PC-3 (cell line): ENCODE measurements at places on chromosomes 2 and 18. TPM values are rescaled to one million over a fixed set of nuclear protein-coding genes. Genes with fewer than 3 reads are reported as not detected.

GRCh38 chr2:228575897-228576296, 394.4 kb upstream of the SPHKAP start:
- H3K4me3 ChIP-seq: no peak overlapping the region
- H3K4me1 ChIP-seq: no peaks in the 10 kb centered on the region
- no peaks in the 10 kb centered on the region for H3K27me3 ChIP-seq

DNA sequence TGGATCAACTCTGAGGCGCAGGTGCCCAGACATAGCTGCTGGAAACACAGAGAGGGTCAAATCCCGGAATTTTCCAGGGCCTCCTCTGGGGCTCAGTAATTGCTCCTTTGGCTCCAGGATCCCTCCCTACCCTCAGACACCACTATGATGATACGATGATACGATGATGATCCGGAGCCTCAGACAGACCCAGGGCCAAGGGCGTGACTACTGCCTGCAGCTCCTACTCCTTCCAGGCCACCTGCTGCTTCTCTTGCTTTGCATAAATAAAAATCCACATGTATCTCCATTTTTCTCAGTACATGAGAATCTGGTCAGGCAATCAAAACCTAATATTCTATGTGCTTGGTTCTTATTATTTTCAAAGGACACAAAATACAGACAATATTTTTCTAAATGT, 33.7 kb downstream of the MRPL35 start:
- H3K4me3 ChIP-seq: no peak overlapping the region
- H3K27me3 ChIP-seq: peaks cover 10% of the 10 kb centered on the region
- no peaks in the 10 kb centered on the region for H3K4me1 ChIP-seq
- DNase-seq: no peak
- H3K36me3 ChIP-seq: no peaks in the 10 kb centered on the region

DNA sequence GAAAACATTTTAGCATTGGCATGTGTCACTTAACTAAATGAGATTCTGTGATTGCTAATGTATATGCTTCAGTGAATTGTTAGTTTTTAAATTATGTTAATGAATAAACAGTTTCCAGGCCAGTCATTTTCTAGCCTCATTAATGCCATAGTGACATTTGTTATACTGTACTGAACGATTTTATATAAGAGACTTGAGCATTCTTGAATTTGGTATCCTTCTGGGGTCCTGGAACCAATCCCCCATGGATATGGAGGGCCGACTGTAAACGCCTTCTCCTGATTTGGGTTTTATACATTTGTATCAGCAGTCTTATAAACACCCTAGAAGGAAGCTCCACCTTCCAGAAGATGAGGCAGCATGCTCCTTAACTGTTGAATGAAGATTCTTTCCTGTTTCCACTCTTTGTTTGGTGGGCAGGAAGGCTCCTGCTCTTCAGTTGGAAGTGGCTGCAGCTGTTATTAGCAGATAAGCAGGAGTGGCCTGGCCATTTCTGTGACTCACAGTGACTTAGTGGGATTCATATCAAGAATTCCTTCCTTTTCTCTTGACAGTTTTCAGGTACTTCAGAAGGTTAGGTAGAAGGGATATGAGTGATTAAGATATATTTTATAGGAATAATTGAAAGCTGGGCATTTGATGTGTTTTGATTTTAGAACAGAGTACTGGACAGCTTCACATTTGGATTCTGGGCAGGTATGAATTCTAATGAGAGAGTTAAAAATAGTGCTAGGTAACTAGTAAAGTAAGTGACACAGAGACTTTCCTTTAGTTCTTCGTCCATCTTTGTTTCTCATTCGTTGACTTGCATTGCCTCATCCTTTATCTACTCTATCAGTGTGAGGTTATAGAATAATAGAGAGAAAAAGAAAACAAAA, 124.9 kb downstream of the PLCL1 start:
- no peak for DNase-seq
- no peaks in the 10 kb centered on the region for H3K4me1 ChIP-seq
- H3K27ac ChIP-seq: no peak overlapping the region

DNA sequence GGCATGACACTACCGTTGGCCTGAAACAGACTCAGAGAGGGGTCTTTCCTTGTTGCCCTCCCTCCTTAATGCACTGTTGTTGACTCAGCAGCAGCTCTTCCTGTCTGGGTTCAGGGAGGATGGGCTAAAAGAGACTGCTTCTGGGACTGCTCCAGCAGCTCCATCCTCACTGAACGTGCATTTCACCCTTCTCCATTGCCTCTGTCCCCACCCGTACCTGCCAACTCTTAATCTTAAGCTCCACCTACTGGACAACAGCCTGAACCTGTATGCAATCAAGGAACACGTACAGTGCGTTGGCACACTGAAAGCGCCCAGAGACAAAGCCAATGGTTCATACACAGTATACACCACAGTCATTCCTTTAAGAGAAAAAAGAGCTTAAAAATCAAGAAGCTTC, 230.8 kb upstream of the RAB6C start:
- no peak overlapping the region for H3K4me3 ChIP-seq
- H3K27me3 ChIP-seq: peaks cover 11% of the 10 kb centered on the region; the same call in 1 of the 2 replicates
- DNase-seq: peak; percentile 4

DNA sequence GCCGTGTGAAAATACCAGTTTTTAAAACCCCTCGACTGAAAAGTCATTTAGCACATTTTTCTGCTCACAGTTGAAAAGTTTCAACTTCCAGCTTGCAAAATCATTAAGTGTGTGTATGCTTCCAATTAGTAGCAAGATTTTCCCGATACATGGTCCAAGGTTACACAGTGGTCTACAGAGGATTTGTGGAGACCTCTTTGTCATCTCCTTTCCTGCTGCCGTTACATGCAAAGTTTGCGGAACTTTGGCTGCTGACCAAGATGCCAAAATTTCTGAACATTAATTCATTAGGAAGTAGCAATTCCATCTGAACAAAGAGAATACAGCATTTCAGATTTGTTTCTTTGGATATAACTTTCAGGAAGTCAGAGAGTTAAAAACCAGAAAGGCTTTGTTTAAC, 474.6 kb downstream of the PLCL1 start:
- no peak for DNase-seq
- H3K27ac ChIP-seq: no peak overlapping the region
- H3K4me3 ChIP-seq: no peak overlapping the region
- peaks cover 16% of the 10 kb centered on the region for H3K27me3 ChIP-seq
- no peaks in the 10 kb centered on the region for H3K4me1 ChIP-seq
- no peaks in the 10 kb centered on the region for H3K36me3 ChIP-seq

Gene CNRIP1
- 11.6 and 11.7 TPM in 2 replicates for total RNA-seq

Gene ESPNL
- total RNA-seq: not detected in 2 replicates
